ENCODE measurements at places on chromosomes 3 and 15. TPM values are rescaled to one million over a fixed set of nuclear protein-coding genes. Genes with fewer than 3 reads are reported as not detected.
A peak's percentile ranks its signal among the peaks of the same experiment; 100 is the strongest.

DNA sequence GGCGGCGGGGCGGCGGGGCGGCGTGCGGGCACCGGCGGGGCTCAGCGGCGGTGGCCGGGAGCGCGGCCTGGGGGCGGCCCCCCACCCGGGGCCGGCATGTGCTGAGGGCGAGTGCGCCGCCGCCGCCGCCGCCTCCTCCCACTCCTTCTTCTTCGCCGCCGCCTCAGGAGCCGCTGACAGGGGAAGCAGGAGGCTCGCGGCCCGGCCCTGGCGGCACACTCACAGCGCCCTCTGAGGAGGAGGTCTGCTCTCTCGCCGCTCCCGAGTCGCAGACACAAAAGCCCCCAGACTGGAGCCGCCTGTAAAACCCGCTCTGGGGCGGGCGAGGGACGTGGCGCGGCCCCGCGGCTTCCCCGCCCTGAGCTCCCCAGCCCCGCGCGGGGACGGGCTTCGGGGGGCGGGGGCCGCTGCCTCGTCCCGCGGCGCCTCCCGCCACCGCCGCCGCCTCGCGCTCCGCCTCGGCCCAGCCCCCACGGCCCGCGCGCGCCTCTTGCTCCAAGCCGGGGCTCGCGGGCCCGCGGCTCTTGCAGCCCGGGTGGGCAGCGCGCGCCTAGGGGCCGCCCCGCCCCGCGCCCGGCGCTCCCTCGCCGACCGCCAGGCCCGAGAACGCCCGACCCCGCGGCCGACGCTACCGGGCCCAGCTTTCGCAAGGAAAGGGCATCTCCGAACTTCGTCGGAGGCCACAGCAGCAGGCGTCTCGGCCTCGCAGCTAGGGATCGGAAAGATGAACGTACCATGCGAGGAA lies at the start of gene PYGO1:
Gene PYGO1 (minus strand): TSS at position 276 of the 745 bp plus-strand sequence. CDS start 462 bp downstream, outside the sequence.
- no peaks in the 10 kb centered on the region for H3K36me3 ChIP-seq
- peak within 1 kb of the TSS; percentile 96 for H3K27ac ChIP-seq
- peaks cover 2% of the 10 kb centered on the region for H3K4me1 ChIP-seq
- no peaks in the 10 kb centered on the region for H3K27me3 ChIP-seq
- DNase-seq, result peak; percentile 83

DNA sequence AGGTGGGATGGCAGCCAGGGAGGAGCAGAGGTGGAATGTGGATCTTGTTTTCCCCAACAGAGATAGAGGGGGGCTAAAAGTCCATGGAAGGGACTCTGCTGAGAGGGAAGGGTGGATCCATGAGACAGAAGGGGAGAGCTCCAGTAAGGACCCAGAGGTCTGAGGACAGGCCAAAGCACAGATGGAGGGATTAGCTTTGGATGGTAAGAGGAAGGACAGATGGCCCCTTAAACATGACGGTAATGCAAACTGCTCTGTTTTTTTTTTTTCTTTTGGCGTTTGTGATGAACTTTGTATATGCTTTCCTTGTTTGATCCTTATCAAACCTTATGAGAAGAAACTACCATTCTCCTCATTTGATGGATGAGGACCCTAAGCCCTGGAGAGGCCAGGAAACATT lies 96.2 kb downstream of the IGF1R start:
- no peak overlapping the region for H3K4me3 ChIP-seq
- H3K36me3 ChIP-seq, result no peaks in the 10 kb centered on the region
- no peaks in the 10 kb centered on the region for H3K27me3 ChIP-seq
- peaks cover 26% of the 10 kb centered on the region for H3K4me1 ChIP-seq
- H3K27ac ChIP-seq, result no peak overlapping the region
- no peak for DNase-seq

DNA sequence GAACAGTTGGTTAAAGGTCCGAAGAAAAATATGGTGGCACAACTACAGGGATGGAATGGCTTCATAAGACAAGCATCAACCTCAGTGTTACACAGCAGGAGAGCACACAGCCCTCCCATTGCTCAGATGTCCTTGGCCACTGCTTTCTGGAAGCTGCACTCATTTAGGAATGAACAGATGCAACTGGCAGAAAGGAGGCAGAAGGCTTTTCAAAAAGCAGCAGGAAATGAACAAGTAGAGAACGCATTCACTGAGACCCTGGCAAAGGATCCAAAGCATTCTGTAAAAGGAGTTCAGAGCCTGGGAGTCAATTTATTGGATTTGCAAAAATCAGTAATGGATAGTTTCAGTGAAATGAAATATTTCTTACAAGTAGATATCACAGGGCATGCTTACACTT lies 101.1 kb downstream of the PDZRN3 start:
- H3K27me3 ChIP-seq, result no peaks in the 10 kb centered on the region
- no peak for DNase-seq
- no peak overlapping the region for H3K4me3 ChIP-seq
- H3K36me3 ChIP-seq, result no peaks in the 10 kb centered on the region
- no peak overlapping the region for H3K27ac ChIP-seq

DNA sequence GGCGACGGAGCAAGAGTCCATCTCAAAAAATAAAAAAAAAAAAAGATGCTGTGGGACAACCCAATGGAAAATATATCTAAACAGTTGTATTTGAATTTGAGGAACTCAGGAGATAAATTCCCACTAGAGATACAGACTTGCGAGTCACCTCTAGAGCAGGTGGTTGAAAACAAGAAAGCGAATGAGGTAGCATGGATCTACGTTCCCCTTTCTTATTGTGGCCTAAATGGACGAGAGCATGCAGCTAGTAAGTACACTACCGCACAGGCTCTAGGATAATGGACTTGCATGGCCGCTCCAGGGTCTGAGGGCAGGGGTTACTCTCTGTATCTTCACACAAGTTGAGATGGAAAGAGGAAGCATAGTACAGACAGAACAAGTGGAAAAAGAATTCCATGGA lies 63.5 kb upstream of the TGFBR2 start:
- DNase-seq, result no peak
- H3K4me3 ChIP-seq, result no peak overlapping the region
- H3K27ac ChIP-seq, result no peak overlapping the region
- H3K36me3 ChIP-seq, result no peaks in the 10 kb centered on the region
- H3K27me3 ChIP-seq, result no peaks in the 10 kb centered on the region

- no peak overlapping the region for H3K27ac ChIP-seq
- no peaks in the 10 kb centered on the region for H3K36me3 ChIP-seq
- no peak overlapping the region for H3K4me3 ChIP-seq
- DNase-seq, result no peak
- H3K27me3 ChIP-seq, result peaks cover 4% of the 10 kb centered on the region
Measured at GRCh38 chr3:125219261-125219701, 6.7 kb upstream of the SLC12A8 start.

GRCh38 chr3:9698293-9698692 lies 5.3 kb upstream of the CPNE9 start:
- no peaks in the 10 kb centered on the region for H3K27me3 ChIP-seq
- H3K4me1 ChIP-seq, result peaks cover 5% of the 10 kb centered on the region
- no peak for DNase-seq
- peaks cover 5% of the 10 kb centered on the region for H3K36me3 ChIP-seq

- DNase-seq, result no peak
- peak overlapping the region; percentile 28 for H3K4me3 ChIP-seq
- H3K4me1 ChIP-seq, result peaks cover 81% of the 10 kb centered on the region
- peak overlapping the region; percentile 92 for H3K27ac ChIP-seq
- H3K36me3 ChIP-seq, result peaks cover 17% of the 10 kb centered on the region
- H3K27me3 ChIP-seq, result no peaks in the 10 kb centered on the region
Measured at GRCh38 chr3:81753416-81754027, 7.9 kb downstream of the GBE1 start.

DNA sequence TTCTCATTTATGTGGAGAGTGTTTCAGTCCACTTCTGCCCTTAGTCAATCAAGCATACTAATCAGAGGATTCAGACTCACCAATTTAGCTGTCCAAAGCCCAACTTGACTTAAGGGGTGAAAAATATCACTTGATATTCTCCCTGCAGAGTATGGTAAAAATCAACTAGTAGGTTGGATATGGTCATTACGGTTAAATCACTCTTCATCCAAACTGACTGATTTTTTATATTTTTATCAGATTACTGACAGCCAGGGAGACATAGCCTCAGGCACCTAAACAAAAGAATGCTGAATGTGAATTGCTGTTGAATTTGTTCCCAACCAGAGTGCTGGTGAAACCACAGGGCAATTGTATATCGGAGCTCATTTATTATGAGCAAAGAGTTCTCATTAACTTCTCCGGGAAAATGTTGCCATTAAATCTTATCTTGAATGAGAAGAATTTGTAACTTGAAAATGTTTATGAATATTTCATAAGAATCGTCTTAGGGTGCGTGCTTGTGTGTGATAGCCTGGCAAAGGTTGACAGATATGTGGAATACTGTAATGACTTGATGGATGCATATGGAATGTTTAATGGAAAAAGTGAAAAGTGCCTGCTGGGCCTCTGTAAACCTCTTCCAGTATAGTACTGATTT lies 411.2 kb downstream of the NAALADL2 start:
- H3K4me3 ChIP-seq, result no peak overlapping the region
- no peaks in the 10 kb centered on the region for H3K27me3 ChIP-seq
- no peak overlapping the region for H3K27ac ChIP-seq
- no peaks in the 10 kb centered on the region for H3K4me1 ChIP-seq
- no peaks in the 10 kb centered on the region for H3K36me3 ChIP-seq

- no peak overlapping the region for H3K4me3 ChIP-seq
- H3K4me1 ChIP-seq, result no peaks in the 10 kb centered on the region
- no peak for DNase-seq
- no peaks in the 10 kb centered on the region for H3K27me3 ChIP-seq
- no peaks in the 10 kb centered on the region for H3K36me3 ChIP-seq
- H3K27ac ChIP-seq, result no peak overlapping the region
Measured at GRCh38 chr3:157566596-157566995, 63.4 kb upstream of the VEPH1 start.

- H3K4me1 ChIP-seq, result peaks cover 88% of the 10 kb centered on the region
- no peak overlapping the region for H3K27ac ChIP-seq
- DNase-seq, result no peak
- no peak overlapping the region for H3K4me3 ChIP-seq
- H3K36me3 ChIP-seq, result no peaks in the 10 kb centered on the region
- no peaks in the 10 kb centered on the region for H3K27me3 ChIP-seq
Measured at GRCh38 chr15:60576044-60576443, 97.1 kb upstream of the ICE2 start.

DNA sequence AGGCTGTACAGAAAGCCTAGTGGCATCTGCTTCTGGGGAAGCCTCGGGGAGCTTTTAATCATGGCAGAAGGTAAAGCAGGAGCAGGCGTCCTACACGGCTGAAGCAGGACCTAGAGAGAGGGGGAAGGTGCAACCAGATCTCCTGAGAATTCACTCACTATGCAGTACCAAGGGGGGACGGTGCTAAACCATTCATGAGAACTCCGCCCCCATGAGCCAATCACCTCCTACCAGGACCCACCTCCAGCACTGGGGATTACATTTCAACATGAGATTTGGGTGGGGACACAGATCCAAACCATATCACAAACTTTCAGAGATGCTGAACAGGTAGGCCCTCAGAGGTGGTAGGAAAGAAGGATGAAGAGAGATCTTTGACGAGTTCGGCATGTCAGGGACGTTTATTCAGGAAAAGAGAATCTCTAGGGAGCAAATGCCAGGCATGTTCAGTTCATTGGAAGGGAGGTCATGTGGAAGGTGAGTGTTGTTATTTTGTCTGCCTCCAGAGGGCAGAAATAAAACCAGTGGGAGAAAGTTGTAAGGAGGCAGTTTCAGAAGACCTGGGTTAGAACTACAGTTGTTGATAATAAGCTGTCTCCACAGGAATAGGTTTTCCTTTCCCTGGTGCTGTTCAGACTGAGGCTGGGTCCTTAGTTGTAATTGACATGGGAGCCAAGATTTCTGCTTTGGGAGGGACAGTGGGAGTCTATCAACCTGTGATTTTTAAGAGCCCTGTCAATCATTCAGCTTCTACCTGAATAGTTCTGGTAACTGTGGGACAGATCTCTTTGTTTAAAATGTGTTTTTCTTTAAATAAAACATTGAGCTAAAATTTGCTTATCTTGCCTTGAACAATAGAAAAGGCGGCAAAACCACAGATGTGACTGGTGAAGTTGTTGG lies 4.3 kb upstream of the FNDC3B start:
- H3K27me3 ChIP-seq, result no peaks in the 10 kb centered on the region
- DNase-seq, result no peak
- no peaks in the 10 kb centered on the region for H3K36me3 ChIP-seq
- H3K4me3 ChIP-seq, result no peak overlapping the region
- H3K27ac ChIP-seq, result no peak overlapping the region

- no peak overlapping the region for H3K4me3 ChIP-seq
- no peak overlapping the region for H3K27ac ChIP-seq
- no peaks in the 10 kb centered on the region for H3K27me3 ChIP-seq
- no peaks in the 10 kb centered on the region for H3K36me3 ChIP-seq
- DNase-seq, result no peak
- H3K4me1 ChIP-seq, result no peaks in the 10 kb centered on the region
Measured at GRCh38 chr15:92402751-92403150, 9.1 kb downstream of the ST8SIA2 start.

DNA sequence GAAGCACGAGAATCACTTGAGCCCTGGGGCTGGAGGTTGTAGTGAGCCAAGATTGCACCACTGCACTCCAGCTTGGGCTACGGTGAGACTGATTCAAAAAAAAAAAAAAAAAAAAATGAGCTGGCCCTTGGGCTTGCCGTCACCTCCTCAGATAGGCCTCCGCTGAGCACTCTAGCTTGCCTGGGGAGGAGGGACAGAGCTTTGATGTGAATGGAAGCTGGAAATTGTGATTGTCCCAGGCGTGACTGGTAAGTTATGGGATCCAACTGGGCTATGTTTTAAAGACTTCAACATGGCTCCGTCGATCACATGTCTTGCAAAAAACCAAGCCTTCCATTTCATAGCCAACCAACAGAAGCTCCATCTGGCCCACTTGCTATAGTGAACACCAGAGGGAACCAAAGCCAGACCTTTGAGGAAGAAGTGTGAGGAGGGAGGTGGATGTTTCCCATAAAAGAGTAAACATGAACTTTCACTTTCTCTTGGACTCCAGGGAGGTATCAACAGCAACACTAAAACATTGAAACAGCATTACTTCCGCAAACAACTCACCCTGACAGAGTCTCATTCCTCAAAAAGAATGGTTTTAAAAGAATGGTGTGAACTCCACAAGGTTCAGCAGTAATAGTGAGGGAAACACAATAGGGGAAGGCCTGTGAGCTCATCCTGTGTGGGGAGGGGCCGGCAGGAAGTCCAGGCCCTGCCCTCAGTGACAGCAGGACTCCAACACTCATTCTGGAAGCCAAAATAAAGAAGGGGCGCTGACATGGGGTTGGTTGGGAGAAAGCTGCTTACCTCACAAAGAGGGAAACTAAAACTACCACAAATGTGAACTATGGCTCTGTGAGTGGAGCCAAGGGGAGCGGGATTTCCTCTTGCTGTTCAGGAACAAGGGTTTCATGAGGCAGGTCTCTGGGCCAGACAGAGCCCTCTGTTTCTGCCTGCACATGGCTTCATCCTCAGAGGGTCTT lies 59.2 kb upstream of the IL12A start:
- no peaks in the 10 kb centered on the region for H3K4me1 ChIP-seq
- DNase-seq, result peak; percentile 52
- no peaks in the 10 kb centered on the region for H3K27me3 ChIP-seq

Gene TTC23
- 8.9 TPM for total RNA-seq

Gene SOX14
- not detected for total RNA-seq

Gene UBP1
- total RNA-seq, result 22.4 TPM

Gene LRRC2
- total RNA-seq, result 95.7 TPM

Gene FBXO40
- total RNA-seq, result 57.2 TPM

Gene SUSD5
- 0.71 TPM for total RNA-seq

Gene DUOXA2
- not detected for total RNA-seq

Gene SHISA5
- 23.9 TPM for total RNA-seq

Gene CFAP92
- 0.15 TPM for total RNA-seq

Gene RPP25
- total RNA-seq, result 0.64 TPM

Gene CCR3
- total RNA-seq, result 0.48 TPM

Gene NR2E3
- total RNA-seq, result not detected

Gene MFAP1
- 21.4 TPM for total RNA-seq

Gene TTC21A
- 0.52 TPM for total RNA-seq
